ENCODE measurements at places on chromosomes 12 and 14.

DNA sequence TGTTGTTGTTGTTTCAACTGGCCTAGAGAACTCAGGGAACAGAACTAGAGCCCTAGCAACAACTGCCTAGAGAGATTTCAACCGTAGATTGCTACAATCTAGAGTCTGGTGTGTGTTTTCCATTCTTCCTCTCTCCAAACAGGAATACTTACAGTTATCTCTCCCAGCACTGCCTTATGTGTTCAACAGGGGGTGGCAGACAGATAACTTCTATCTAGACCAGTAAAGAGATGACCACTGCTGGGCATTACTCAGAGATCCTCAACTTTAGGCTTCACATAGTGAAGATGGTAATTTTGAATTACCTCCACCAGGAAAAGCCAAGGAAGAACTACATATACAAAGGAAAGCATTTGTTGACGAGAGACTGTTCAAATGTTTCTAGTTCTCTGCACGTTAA, 4.8 kb downstream of the TXNDC16 start:
- no peak for DNase-seq

- no peak for DNase-seq
Observed at GRCh38 chr14:72683787-72684186, 210.1 kb downstream of the DPF3 start.

DNA sequence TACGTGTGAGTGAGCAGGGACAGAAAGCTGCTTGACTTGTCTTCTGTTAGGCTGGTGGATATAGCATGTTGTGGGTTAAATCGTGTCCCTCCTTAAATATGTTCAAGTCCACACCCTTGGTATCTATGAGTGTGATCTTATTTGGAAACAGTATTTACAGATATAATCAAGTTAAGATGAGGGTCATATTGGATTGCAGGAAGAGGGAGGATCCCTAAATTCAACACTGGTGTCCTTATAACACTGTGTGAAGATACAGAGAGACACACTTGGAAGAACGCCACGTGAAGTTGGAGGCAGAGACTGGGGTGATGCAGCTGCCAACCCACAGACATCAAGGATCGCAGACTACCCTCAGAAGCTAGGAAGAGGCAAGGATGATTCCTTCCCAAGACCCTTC, 275.2 kb upstream of the SSTR1 start:
- DNase-seq: no peak

- no peak for DNase-seq
Observed at GRCh38 chr12:127722611-127723010, 544.4 kb upstream of the TMEM132C start.

DNA sequence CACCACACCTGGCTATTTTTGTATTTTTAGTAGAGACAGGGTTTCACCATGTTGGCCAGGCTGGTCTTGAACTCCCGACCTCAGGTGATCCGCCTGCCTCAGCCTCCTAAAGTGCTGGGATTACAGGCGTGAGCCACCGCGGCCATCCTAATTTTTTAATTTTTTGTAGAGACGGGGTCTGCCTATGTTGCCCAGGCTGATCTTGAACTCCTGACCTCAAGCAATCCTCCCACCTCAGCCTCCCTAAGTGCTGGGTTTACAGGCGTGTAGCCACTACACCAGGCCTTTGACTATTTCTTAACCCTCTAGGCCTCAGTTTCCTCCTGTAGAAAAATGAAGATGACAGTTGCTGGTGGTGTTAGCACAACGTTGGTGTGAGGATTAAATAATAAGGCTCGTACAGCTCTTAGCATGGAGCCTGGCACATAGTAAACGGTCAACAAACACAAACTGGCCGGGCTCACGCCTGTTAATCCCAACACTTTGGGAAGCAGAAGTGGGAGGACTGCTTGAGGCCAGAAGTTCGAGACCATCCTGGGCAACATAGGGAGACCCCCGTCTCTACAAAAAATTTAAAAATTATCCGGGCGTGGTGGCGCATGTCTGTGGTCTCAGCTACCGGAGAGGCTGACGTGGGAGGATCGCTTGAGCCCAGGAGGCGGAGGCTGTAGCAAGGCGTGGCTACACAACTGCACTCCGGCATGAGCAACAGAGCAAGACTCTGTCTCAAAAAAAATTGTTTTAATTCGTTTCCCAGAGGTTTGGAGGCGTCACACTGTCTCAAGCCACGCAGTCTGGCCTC, 979 bp downstream of the DDX54 start:
- DNase-seq: no peak

DNA sequence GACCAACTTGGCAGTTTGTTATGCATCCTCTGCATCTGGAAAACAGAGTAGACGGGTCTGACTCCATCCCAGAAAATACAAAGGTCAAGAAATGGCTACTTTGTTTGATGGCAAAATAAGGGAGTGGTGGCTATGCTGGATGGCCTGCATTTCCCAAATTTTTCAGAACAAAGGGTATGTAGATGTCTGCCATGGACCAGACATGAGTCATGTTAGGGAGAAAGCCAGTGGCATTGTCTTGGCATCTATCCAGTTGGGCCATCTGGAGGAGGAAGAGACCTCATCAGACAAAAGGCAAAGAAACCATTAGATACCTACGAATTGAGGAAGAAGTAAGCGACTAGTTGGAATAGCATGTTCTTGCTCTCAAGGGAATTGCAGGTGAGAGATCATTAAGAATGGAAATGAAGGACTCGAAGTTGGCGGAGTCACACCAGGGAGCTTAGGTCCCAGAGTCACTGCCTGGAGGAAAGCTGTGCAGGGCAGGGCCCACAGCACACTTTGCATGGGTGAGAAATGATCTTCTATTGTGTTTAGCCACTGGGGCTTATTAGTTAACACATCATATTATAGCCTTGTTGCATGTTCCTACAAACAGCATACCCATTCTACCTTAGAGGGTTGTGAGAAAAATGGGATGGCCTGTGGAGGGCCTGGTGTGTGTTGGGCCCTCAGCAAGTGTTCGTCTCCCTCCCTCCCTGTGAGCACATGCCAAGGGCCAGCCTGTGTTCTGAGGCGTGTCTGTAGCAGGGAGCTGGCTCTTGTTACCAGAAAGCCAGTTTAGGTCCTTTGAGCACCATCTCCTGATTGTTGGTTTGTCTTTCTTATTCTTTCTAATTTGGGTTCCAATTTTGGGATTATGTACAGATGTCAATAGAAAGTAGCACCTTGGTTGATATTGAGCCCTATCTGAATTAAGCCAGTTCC, 119.4 kb downstream of the KTN1 start:
- no peak for DNase-seq

DNA sequence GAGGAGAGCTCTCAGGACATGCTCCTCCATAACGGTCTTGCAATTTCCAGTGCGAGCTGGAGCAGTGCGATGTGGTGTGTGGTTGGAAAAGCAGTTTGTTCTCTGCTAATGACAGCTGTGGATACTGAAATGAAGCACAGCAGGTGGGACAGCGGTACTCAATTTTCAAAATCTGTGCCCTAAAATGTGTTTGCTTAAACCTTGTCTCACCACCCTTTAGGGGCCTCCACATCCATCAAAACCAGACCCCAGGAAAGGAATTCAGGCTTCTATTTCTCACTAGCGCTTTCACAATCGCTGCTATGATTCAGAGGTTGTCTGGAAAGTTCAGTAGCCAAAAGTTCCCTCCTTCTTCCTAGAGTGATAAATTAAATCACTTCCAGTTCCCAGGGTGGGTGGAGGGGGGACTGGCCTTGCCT, 440.8 kb downstream of the EGLN3 start:
- no peak for DNase-seq

DNA sequence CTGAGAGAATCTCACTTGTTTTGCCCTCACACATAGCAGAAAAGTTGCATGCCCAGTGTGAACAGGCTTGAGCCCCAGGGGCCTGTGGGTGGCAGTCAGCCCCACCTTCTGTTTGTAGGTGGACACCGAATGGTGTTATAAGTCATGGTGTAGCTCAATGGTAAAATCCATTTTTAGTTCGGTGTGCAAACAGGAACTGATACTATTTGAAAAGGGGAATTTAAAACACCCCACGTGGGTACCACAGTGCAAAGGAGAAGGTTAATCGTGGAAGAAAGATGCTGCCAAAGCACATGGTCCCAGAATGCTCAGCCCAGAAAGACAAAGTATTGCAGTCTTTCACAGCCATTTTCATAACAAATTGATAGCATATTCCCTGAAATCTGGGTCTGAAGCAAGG, 71.8 kb upstream of the GZMB start:
- DNase-seq: no peak

DNA sequence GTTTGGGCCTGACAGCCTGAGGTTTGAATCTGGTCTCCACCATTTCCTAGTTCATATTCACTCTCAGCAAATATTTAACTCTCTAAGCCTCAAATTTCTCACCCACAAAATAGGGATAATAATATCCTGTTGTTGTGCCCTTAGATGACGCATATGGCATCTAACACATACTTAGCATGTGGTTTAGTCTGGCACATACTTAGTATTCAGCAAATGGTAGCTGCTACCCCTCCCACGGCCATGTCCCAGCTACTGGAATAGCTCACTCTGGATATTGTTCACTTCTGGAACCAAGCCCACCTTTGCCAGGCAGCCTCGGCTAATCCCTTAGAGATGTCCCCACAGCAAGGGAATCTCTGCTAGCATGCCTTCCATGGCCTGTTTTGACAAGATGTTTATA, 53.3 kb downstream of the BICD1 start:
- no peak for DNase-seq

GRCh38 chr14:51304438-51304837, 64.4 kb downstream of the TMX1 start:
- peak; percentile 32 for DNase-seq

Data from stimulated activated CD8-positive, alpha-beta memory T cell treated with anti-CD3 and anti-CD28 coated beads, Interleukin-4, amount 100 ng/mL, for 48 hours (primary cell).